Activated CD8-positive, alpha-beta T cell treated with anti-CD3 and anti-CD28 coated beads for 36 hours (primary cell): ENCODE measurements at places on chromosomes 5 and 9.

GRCh38 chr5:97543166-97543565 is 360.1 kb upstream of the RIOK2 start:
- DNase-seq, result no peak

GRCh38 chr5:53069626-53070025 is 39.9 kb downstream of the MOCS2 start:
- peak; percentile 86 for DNase-seq

- DNase-seq, result peak; percentile 1
Measured at GRCh38 chr9:116806075-116806474, 119.0 kb downstream of the TRIM32 start.

DNA sequence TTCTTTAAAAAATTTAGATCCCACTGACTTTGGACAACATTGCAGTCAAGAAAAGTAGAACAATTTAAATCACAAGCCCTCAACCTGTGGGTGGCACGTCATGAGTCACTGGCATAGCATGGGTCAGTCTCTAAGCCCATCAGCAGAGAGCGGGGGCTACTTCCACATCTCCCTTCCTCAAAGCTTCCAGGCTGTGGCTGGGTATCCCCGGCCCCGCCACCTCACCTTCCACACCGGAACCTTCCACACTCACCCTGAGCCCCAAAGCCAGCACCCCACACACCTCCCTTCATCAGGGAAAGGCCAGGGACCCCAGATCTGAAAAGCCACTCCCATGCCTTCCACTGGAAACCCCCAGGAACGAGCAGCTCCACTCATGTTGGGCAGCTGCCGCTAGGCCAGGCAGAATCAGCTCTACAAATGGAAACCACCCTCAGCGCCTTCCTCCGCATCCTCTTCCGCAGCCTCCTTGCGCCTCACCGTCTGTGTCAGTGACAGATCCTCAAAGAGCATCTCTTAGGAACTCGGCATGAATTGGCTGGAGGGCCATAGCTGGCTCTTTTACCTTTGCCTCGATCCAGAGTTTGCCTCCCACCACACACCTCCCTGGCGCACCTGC is 156.5 kb downstream of the ERCC6L2 start:
- DNase-seq, result no peak

DNA sequence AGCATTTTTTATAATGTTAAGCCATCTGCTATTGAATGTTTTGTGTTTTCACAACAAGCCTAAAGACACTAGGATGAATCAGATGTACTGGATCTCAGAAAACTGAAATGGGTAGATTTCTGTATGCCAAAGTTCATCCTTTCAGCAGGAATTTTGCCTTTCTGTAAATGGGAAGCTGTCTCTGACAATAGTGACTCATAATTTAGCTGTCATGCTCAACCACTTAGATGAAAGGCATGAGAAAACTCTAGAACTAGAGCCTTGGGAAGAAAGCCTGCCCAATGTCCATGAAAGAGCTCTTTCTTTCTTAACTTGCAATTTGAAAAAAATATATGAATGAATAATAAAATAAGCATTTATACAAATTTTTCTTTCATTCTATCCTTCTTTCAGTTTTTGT is 616.0 kb upstream of the EDIL3 start:
- no peak for DNase-seq

DNA sequence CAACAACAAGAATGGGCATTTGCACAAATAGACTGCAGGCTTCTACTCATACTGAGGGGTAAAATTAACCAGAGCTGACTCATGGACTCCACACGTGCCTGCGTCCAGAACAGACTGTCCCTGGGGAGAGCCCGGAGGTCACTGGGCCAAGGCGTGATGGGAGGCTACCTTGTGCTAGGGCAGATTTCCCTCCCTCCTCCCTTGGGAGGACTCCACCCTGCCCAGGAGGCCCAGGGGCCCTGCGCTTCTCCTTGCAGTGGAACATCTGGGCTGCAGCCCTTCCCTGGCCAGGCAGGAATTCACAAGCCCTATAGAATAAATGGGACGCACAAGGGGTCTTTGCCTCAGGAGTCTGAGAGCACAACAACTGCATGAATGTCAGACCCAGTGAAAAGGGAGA is 35.6 kb downstream of the IRX2 start:
- no peak for DNase-seq

DNA sequence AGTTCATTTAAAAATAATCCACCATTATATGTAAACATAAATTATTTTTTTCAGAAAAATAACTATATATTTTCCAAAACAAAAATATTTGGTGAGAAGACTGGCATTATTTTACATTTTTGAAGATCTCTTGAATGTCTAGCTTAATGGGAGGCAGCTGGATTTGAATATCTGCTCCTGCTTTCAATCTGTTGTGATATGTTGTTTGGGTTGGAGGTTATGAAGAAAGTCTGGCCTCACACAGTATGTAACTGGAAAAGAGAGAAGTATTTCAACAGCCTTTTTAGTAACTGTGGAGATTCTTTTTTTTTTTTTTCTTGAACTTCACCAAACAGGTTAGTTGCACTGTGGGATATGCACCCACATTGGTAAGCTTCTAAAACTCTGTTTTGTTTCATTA is 84.7 kb upstream of the SLIT3 start:
- DNase-seq, result no peak

- no peak for DNase-seq
Measured at GRCh38 chr9:31255211-31255610, 1129.2 kb upstream of the ACO1 start.

- no peak for DNase-seq
Measured at GRCh38 chr5:55234121-55234700, 803 bp upstream of the CCNO start.

GRCh38 chr9:126829035-126829434 is 24.2 kb downstream of the ZBTB43 start:
- no peak for DNase-seq

DNA sequence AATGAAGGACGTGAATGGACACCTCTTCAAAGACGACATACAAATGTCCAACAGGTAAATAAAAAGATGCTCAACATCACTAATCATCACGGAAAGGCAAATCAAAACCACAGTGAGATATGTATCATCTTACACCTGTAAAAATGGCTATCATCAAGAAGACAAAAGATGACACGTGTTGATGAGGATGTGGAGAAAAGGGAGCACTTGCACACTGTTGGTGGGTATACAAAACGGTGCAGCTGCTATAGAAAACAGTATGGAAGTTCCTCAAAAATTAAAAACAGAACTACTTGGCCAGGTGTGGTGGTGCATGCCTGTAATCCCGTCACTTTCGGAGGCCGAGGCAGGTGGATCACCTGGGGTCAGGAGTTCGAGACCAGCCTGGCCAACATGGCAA is 47.9 kb downstream of the STK10 start:
- DNase-seq, result no peak

DNA sequence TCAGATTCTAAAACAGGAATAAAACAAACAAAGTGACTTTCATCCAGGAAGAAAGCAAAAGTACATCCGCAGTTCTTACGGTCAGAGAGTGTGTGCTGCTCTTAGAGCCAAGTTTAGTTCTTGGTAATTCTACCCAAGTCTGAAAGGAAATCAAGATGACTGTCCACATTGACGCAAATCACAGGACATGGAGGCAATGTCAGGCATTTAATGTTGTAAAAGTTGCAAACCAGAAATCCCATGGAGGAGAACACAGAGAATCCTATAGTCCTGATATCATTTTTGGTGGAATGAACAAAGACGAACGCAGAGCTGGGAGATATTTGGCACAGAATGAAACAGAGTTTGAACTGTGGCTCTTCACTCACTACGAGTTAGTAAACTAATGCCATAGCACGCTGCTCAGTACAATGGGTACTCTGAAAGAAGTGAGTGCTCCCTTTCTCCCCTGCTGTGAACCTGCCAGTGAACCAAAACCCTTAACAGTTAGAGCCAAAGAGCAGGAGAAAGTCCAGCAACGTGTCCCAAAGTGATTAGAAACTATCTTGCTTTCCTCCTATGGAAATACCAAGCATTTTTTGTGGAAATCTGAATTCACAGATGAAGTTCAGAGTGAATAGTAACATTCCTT is 74.3 kb downstream of the MUSK start:
- no peak for DNase-seq

DNA sequence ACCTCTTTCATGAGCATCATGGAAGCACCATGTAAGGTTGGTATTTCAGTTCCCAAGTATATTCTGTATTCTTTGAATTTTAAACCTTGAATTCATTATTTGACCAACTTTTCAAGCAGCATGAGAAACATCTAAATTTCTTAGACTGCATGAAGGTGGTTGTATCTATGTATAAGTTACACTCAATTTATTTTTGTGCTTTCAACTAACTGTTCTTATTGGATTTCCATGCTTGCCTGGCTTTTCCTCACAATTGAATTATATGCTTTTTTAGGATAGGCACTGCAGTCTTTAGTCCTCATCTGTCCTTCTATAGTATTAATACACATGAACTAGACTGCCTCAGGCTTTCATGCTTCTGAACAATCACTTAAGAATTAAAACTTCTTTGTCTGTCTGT is 134.0 kb downstream of the CEP120 start:
- DNase-seq, result no peak

GRCh38 chr5:133149345-133149744 is 97.5 kb downstream of the HSPA4 start:
- no peak for DNase-seq

- no peak for DNase-seq
Measured at GRCh38 chr9:83432104-83432627, 106.0 kb downstream of the FRMD3 start.

DNA sequence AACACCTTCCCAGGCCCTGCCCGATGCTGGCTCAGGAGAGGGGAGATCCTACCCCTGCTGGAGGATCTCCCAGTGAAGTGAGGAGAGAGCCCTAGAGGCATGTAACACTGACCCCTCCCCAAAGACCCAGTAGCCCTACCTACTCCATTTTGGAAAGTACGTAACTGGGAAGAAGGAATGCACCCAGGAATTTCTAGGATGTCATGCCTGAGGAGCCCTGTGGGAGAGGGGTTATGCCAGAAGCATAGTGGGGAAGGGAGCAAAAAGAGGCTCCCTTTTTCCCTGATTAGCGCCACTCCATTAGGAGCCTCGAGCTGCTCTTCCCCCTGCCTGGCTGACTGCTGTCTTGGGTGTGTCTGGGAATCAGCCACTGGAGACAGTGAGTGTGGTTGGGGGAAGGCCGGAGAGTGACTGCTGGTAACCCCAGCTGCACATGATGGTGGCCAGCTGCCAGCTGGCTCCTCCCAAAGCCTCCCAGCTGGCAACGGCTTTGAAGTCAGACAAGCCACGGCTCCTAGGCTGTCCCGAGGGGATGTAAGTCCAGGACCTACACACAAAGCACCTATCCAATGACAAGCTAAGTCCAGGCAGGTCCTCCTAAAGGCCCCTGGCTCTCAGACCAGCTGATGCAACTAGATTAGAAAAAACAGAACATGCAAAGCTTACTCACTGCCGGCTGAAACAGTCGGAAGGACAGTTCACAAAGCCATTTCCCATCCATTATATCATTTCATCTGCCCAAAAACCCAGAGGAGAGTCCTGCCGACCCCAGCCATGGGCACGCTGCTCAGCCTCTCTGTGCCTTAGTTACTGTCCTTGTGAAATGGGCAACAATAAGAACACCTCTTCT is 136.5 kb upstream of the ABCA1 start:
- no peak for DNase-seq

DNA sequence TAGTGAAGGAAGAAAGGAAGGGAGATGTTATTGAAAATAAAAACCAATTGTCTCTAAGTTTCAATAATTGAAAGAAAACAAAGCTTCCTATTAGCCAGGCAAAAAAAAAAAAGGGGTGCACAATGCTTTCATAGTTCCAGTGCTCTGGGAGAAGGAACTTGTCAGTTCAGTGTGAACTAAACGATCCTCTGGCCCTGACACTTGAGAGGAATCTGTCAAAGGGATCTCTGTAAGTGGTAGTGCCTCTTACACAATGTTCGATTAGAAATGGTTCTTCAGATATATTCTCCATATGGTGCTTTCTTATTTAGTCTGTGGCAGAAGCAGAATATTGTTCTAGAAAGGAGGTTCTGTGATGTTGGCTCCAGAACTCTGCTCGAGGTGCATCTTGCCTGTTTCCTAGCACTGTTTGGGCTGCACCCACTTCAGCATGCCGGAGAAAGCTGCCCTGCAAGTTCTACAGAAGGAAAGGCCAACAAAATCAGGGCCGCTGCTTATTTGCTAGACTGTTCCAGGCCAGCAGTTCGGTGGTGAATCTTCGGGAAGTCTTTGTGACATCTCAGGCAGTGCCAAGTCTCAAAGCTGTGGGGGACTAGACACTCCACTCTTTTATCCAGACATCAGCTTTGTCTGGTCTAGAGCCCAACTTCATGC is 90.9 kb downstream of the PIK3R1 start:
- no peak for DNase-seq

GRCh38 chr5:34047774-34048572 is 5.0 kb upstream of the C1QTNF3 start:
- DNase-seq, result no peak

DNA sequence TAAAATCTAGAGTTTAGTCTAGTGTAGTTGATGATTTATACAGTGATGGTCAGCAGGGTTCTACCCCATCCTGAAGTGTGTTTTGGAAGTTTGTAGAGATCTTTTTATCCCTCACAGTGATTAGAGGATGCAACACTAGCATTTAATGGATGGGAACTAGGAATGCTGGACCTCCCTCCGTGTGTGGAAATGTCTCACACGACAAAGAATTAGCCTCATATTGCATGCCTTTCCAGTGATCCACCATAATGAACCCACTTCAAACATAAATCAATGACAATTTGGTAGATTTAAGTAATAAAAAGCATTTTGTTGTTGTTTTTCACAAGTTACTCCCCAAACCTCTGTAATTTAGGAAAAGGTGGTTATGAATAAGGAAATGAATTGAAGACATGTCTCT is 82.5 kb upstream of the LMNB1 start:
- no peak for DNase-seq

GRCh38 chr5:91408710-91409109 is 25.6 kb upstream of the ARRDC3 start:
- DNase-seq, result no peak

DNA sequence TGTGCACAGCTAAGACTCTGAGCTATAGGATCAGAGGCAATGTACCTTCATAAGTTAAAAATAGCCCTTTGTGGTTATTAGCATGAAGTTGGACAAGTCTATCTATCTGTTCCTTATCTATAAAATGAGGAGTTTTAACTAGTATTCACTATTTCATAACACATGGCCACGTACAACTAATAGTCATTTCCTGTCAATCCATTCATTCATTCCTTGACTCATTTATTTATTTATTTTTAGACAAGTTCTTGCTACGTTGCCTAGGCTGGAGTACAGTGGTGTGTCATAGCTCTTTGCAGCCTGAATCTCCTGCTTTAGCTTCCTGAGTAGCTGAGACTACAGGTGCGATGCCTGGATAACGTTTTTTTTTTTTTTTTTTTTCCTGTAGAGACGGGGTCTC is 92.1 kb downstream of the NR3C1 start:
- DNase-seq, result no peak

DNA sequence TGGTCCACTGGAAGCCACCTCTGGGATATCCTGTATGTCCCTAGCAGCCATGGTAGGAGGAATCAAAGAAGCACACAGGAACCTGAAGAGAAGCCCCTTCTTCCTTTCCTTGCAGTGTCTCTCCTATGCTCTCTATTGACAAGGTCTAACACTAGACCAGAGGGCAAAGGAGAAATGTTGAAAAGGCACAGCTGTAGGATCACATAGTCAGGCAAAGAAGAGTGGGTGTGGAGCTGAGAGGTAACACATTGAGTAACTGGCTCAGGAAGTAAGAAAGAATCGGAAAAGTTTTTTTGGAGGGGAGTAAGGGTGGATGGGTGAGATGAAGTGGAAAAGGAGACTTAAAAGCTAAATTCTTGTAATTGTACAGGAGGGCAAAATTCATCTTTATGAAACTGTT is 100.1 kb downstream of the FOCAD start:
- DNase-seq, result no peak

- DNase-seq, result no peak
Measured at GRCh38 chr9:122029898-122030297, 63.2 kb downstream of the TTLL11 start.

GRCh38 chr5:178589180-178590140 is 733 bp downstream of the COL23A1 start:
- peak; percentile 18 for DNase-seq
